GDM1 (cell line): ENCODE measurements at places on chromosomes 16 and 17.

DNA sequence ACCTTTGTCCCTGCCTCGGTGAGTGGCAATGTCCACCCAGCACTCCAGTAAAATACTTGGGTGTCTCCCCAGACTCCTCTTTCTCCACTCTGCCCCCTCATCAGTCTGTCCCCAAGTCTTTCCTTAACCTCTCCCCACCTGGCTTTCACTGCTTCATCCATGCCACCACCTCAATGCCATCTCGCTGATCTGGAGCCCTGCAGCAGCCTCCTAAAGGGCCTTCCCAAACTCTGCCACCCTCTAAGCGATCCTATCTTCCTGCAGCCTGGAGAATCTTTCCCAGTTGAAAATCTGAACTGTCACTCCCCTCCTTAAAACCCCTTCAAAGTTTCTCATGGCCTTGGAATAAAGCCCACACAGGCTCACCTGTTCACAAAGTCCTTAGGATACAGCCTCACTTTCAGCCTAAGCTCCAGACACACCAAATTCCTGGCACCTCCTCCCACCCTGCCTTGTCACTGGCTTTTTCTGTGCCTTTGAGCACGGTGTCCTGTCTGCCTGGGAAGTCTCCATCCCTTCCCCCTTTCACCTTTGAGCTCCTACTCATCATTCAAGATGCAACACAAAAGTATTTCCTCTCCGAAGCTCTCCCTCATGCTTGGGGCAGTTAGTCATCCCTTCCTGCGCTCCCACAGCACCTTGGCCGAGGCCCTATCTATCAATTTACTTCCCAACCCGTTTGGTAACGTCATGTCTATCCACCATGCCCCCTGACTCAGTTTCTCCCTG, 2.8 kb downstream of the WNK4 start:
- DNase-seq: no peak

GRCh38 chr16:79714440-79714839, 113.9 kb upstream of the MAF start:
- DNase-seq: no peak

DNA sequence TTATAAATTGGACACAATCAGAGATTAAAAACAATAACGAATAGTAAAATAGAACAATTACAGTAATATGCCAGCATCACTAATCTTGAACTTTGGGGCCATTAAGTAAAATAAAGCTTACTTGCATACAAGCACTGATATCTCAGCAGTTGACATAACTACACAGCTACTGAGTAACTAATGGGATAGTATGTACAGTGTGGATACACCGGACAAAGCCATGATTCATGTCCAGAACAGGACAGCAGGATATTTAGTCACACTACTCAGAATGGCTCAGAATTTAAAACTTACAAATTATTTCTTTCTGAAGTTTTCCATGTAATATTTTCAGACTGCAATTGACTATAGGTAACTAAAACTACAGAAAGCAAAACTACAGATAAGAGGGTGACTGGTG, 427.5 kb downstream of the CDH13 start:
- no peak for DNase-seq

DNA sequence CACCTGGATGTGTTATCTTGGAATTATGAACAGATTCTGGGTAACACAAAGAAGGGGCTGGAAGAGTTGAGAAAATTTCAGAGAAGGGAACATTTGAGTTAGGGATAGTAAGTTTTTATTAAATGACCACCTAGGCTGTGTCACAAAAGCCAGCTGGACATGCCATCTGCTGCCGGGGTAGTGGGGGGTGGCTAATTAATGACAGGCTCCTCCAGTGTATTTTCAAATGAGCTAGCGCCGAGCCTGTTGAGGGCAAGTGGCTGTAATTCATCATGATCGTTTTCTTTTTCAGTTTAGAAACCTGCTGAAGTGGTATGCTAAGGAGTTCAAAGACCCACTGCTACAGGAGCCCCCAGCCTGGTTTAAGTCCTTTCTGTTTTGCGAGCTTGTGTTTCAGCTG, 6.2 kb downstream of the TMEM97 start:
- DNase-seq: no peak

- DNase-seq: no peak
These were observed 52.7 kb downstream of the CDRT4 start for GRCh38 chr17:15414532-15415306.

DNA sequence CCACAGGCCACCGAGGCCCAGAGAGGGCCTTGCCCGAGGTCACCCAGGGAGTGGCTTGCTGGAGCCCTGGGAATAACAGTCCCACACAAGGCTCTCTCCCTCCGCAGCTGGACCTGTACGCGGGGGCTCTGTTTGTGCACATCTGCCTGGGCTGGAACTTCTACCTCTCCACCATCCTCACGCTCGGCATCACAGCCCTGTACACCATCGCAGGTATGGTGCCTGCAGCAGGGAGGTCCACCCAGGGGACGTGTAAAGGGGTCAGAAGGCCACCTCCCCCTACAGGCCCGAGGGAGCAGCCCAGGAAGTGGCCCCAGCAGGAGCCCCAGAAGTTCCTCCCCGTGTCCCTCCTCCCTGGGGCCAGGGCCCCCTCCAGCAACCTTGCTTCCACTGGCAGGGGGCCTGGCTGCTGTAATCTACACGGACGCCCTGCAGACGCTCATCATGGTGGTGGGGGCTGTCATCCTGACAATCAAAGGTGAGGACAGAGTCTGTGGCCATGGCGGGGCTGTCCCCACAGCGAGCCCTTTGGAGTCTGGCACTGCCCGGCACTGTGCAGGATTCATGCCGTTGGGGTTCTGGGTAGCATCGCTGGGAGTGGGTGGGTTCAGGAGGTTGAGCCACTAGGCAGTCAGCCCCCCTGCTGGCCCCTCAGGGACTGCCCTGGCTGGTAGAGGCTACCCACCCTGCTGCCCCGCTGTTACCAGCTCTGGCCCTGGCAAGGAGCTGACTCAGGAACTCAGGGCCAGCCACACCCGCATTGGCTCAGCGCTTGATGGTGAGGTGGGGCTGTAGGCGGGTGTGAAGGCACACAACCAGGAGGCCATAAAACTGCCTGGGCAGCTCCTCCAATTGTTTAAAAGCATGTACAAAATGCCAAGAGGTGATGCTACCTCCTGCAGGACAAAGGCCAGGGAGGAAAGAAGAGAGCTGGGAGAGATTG, 17.3 kb downstream of the SLC5A10 start:
- DNase-seq: no peak

- no peak for DNase-seq
These were observed 9.3 kb upstream of the METRNL start for GRCh38 chr17:83069931-83070742.

DNA sequence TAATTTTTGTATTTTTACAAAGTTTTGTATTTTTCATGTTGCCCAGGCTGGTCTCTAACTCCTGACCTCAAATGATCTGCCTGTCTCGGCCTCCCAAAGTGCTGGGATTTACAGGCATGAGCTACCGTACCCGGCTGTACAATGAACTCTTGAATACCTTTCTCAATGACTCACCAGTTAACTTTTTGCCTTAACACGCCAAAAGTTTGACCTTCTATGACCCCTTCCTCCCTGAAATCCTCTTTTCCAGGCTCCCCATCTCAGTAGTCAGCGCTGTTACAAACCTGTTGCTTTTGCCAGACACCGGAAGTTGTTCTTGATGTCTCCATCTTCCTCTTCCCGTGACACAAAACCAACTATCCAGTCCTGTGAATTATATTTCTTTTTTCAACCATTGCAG, 158.1 kb upstream of the ASIC2 start:
- no peak for DNase-seq

- DNase-seq: no peak
These were observed 119.0 kb upstream of the CDC42EP4 start for GRCh38 chr17:73430848-73431247.

- DNase-seq: no peak
These were observed 5.5 kb downstream of the OR4D1 start for GRCh38 chr17:58153671-58154070.

- no peak for DNase-seq
These were observed 51.0 kb upstream of the MRTFB start for GRCh38 chr16:14020141-14020540.

DNA sequence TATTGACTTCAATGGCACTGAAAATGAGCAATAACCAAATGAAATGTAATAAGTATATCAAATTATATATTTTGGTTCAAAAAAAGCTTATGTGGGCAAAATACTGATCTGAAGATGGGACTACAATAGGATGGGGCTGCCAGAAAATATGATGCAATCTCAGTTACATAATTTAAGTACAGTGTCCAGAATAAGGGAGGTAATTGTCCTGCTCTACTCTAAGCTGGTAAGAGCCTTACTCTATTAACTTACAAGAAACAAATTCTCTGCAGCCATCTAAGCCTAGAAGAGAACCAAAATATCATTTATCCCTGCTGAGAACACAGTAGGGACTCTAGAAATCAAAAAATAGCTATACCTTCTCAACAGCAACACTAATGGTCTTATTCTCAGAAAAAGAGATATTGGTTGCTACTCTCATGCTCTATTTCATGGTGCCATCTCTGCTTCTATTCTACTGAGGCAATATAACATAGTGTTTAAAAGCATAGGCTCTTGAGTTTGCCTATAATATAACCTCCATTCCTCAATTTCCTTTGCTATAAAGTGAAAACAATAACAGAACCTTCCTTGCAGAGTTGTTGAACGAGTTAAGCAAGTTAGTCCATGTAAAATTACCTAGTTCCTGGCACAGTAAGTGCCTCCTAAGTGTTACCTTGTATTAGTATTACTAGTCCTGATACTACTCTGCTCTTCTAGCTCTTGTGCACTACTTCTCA, 19.9 kb downstream of the NQO1 start:
- no peak for DNase-seq

- DNase-seq: no peak
These were observed 96.0 kb downstream of the YPEL2 start for GRCh38 chr17:59427425-59427921.

GRCh38 chr17:3882276-3882675, 10.6 kb downstream of the CAMKK1 start:
- no peak for DNase-seq

DNA sequence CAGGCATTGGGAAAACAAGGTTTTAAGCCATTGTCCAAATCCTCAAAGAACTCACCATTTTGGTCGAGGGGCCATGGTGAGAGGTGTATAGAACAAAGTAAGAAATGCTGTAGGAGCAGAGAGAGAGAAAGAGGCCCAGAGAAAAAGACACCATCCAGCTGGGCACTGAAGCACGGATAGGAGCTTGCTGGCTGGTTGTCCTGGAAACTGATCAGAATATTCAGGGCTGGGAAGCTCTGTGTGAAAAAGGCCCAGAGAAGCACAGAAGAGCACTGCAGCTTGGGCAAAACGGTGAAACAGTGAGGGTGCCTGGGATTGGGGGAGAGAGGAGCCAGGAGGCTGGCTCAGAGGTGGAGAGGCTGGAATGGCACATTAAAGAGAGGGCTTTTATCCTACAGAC, 16.5 kb downstream of the HS3ST3B1 start:
- no peak for DNase-seq

- no peak for DNase-seq
These were observed 90.8 kb downstream of the ADCY9 start for GRCh38 chr16:4025428-4025827.

DNA sequence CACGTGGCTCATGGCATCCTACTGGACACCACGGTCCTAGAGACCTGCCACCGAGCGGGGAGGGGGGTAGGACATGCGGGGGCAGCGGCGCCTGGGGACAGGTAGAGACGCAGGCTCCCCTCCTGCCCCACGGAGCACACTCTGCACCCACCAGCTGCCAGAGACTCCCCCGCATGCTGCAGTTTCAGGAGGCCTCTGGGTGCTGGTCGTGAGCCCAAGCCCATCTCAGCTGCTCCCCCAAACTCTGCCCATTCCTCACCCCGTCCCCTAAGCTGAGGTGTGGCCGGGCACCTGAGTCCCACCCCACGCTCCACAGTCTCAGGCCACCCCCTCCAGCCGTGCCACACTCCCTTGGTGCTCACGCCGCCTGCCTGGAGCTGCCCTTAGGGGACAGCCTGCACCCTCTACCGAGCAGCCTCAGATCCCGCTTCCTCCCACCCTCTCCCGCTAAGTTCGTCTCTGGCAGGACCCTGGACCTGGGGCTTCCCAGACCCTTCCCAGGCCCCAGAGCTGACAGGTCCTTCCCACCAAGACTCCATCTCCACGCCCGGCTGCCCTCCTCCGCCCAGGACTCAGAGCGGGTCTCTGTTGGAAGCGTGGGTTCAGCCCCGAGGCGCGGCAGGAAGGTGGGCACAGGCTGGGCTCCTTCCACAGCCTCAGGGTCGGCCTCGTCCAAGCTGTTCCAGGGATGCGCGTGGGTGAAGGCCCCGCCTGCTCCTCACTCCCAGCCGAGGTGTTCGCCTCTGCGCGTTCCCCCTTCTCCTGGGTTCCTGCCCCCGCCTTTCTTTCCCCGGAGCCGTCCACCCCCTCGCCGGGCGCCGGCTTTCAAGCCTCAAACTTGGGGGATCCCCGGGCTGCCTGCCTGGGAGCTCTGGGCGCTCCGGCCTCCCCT, 1.3 kb downstream of the RAB40B start:
- DNase-seq: no peak

GRCh38 chr16:26137956-26138355, 446.2 kb downstream of the HS3ST4 start:
- DNase-seq: no peak

GRCh38 chr16:75789237-75789636, 62.9 kb upstream of the CPHXL start:
- DNase-seq: no peak

DNA sequence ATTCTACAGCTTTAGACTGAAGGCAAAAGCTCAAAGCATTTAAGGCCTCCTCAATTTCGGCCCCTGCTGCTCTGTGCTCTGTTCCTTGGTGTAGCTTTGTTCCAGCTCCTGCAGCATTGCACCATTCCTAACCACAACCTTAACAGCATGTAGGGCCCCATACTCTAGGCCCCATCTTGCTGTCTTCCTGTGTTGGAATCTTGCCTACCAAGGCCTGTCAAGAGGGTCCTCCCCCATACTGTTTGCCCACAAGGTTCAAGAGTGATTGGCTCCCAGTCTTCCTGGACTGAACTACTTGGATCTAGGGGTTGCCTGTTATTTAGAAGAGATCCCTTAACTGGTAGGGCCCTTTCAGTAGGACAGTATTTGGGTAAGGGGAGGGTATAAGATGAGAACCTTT, 26.8 kb downstream of the TRPV2 start:
- DNase-seq: no peak

- no peak for DNase-seq
These were observed 8.5 kb upstream of the PIK3R6 start for GRCh38 chr17:8875957-8876356.

DNA sequence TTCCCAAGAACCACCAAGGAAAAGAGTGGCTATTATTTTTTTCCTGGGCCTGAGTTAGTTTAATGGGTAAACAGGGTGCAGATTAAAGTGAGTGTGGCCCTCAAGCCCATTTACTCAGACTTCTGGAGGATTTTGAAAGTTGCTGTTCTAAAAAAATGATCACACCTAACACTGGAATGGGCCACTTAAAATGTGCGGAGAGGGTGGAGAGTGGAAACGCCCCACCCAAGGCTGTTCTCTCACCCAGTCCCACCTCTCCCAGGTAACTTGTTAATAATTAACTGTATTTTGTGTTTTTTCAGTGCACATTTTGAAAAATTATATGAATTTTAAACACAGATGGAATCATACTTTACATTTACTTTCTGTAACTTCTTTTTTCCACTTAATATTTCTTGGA, 5.4 kb downstream of the HIRIP3 start:
- DNase-seq: no peak
